ENCODE measurements at places on chromosomes 6 and 20. TPM values are rescaled to one million over a fixed set of nuclear protein-coding genes. Genes with fewer than 3 reads are reported as not detected.
A peak's percentile ranks its signal among the peaks of the same experiment; 100 is the strongest.

Gene FERMT1
- 0.54 TPM for total RNA-seq

Gene MCCD1
- not detected for total RNA-seq

Gene ZNF337
- total RNA-seq: 9.3 TPM

Gene KIFC1
- total RNA-seq: 0.24 TPM

Gene C6orf15
- not detected for total RNA-seq

Gene COL11A2
- total RNA-seq: 1.7 TPM

Gene USP49
- 1.7 TPM for total RNA-seq

DNA sequence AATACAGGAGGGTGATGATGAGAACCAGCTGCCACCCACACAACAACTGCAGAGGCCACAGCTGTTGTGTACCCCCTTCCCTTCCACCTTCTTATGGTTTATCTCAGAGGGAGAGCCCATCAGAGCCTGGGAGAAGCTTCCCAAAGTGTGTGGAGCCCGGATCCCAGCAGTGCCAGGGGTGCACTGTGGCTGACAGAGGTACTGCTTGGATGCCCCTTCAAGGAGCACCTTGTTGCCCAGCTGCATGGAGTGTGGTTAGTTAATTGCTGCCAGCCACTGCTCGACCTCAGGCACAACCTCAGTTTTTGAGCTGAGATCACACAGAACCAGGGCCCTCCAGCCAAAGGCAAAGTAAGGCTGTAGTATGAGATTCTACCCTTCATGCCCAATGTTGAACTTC, 13.0 kb downstream of the PI3 start:
- DNase-seq: no peak

DNA sequence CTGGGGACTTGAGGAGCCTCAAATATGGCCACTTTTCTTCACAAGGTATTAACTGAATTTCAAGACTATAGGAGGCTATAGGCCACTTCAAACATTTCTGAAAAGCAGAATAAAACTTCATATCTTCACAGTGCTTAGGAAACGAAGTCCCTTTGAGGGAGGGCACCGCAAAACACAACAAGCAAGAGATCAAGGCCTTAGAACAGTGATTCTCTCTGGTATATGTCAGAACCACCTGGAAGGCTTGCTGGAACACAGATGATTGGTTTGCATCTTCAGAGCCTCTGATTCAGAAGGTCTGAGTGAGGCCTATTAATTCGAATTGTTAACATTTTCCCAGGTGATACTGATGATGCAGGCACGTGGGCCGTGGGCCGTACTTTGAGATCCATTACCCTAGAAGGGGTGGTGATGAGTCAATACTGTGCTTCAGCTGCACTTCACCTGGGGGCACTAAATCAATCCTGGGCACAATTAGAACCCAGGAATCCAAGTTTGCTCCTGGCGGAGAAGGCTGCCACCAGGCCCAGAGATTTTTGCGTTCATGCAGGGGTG, 10.7 kb downstream of the SUN5 start:
- no peak for DNase-seq

GRCh38 chr6:148471624-148472159, 129.1 kb downstream of the SASH1 start:
- DNase-seq: no peak

DNA sequence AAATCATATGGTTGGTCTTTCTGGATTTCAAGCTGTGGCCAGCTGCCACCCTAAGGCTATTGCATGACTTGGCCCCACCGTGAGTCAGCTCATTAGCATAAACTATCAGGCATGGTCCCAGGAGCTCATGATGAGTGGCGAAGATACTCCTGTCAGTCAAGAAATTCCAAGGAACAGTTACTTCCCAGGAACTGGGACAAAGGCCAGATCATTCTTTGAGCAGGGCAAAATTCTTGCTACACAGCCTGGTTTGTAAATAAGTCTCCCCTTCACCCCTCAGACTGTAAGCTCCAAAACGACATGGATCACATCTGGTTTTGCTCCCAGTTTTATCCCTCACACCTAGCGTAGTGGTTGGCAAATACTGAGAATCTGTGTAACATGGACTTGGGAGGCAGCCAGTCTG, 33.0 kb upstream of the KIAA1586 start:
- no peak for DNase-seq

DNA sequence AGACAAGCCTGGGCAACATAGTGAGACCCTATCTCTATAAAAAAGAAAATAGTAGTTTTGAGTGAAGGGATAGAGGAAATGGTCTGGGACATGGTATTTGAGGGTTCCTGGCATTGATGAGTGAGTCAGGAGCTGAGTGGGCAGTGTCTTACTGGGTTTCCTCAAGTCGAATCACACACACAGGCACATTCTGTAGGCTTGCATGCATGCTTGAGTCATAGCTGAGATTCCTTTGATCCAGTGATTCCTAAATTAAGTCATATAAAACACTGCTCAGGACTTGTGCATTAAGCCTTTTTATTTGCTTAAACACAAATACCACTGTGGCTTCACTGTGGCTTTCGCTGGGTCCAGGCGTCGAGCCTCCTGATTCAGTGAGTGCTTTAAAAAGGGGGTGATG, 71.8 kb upstream of the TMEM181 start:
- DNase-seq: no peak

DNA sequence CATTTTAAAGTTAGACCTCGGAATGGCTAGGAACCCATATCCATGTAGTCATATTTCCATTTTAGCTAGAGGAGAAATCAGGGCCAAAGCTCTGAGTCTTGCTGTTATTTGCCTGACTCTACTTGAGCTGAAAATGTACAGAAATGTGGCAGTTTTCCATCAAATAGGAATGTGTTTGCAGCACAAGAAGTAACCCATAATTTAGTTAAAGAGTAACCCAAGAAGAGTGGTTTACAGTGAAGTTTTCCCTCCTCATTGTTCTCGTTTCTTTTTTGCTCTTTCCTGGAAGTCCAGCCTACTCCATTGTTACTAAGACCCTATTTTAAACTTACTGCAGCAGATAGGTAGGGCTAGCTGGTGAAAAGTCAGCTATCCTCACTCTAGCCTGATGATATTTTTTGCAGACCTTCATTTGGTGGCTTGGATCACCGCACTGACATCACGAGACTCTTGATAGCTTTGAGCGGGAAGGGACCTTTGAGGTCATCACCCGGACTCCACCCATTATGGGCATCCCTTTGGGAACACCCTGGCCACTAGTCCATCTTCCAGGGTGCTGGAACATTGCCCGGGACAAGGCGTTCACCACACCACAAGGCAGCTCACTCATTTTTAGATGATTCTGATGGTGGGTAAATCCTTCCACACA, 28.0 kb upstream of the ADGRF5 start:
- peak; percentile 81 for DNase-seq

- no peak for DNase-seq
Observed at GRCh38 chr6:131213501-131213990, 78.3 kb downstream of the AKAP7 start.

GRCh38 chr6:27241443-27241842, 6.1 kb upstream of the PRSS16 start:
- no peak for DNase-seq

DNA sequence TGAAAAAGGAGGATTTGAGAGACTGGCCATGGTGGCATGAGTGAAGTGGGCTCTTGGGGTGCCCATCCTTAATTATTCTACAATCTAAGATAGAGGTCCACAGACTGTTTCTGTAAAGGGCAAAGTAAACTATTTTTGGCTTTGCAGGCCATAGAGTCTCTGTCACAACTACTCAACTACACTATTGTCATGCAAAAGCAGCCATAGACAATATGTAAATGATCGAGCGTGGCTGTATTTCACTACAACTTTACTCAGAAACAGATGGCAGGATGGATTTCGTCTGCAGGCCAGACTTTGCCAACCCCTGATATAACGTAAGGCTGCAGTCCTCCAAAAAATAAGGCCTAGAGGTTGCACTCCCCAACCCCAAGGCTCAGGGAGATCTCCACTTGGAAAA, 58.2 kb upstream of the NAA20 start:
- no peak for DNase-seq

DNA sequence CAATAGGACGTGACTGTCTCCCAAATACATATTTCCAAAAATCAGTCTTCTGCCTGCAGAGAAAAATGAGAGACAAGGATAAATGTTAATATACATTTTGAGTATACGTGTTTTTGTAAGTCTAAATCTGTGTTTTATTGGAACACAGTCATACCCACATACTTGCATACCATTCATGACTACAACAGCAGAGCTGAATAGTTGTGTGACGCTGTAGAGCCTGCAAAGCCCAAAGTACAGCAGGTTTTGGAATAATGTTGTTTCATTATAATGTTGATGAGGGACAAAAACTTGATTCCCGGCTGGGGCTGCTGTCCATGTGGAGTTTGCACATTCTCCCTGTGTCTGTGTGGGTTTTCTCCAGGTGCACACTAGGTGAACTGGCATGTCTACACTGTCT, 23.8 kb upstream of the FBXO9 start:
- no peak for DNase-seq

- DNase-seq: no peak
Observed at GRCh38 chr20:40741507-40742106, 52.6 kb upstream of the MAFB start.

GRCh38 chr6:3876101-3876500, 26.9 kb downstream of the FAM50B start:
- DNase-seq: no peak

- DNase-seq: no peak
Observed at GRCh38 chr6:36856277-36856676, 17.0 kb upstream of the CPNE5 start.

- no peak for DNase-seq
Observed at GRCh38 chr6:162379757-162380409, 347.7 kb downstream of the PRKN start.

- DNase-seq: no peak
Observed at GRCh38 chr6:13357551-13358075, 29.3 kb upstream of the TBC1D7 start.

DNA sequence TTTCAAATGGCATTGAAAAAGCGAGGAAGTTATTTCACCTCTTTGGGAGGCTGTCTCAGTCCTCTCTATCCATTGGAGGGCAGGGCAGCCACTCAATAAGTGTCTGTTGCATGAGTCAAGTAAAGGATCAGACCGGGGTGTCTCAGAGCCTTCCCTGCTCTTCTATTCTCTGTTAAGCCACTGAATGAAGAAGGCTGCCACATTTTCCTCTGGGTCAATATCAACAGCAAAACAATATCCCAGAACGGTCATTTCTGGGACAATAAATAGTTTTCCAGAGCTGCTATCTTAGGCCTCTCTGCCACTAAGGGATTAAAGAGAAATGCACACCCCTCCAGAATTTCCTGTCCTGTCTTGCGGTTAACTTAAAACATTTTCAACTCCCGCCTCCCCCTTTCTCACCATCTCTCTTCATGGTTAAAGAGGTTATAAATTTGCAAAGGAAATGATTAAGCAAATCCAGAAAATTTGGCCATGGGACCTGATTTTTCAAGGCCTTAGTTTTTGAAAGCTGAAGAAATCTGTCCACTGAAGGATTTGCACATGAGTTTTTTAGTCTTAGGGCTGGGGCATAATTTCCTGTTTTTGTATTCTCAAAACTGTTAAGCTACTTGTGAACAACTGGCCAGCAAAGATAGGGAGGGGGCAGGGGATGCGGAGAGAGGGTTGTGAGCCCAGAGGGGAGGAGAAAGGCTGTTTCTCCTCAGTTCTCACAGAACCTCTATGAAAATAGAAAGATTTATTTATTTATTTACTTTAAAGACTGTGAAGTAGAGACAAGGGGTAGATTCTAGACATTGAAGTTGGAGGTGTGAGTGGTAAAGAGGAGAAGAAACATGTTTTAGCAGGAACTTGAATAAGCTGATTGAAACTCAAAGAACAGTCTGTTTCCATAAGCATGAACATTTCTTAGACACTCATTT, 135.7 kb downstream of the BCAS1 start:
- DNase-seq: no peak

DNA sequence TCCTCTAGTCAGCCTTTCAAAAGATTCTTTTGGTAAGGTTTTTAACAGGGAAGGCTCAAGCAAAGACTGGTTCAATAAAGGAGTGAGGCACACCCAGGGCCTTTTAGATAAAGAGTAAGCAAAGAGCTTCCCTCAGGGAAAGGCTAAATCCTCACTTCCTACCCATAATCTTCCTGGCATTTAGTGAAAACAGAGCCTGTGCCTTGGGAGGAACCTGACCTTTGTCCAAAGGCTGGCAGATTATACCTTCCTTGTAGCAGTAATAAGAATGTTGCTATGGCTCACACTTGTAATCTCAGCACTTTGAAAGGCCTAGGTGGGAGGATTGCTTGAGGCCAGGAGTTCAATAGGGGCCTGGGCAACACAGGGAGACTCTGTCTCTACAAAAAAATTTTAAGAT, 280.1 kb upstream of the PLCB4 start:
- DNase-seq: no peak

- DNase-seq: no peak
Observed at GRCh38 chr20:58349570-58349969, 39.5 kb upstream of the VAPB start.

All from cardiac septum (tissue), 1 donor.